ENCODE measurements at places on chromosomes 5 and 9.

DNA sequence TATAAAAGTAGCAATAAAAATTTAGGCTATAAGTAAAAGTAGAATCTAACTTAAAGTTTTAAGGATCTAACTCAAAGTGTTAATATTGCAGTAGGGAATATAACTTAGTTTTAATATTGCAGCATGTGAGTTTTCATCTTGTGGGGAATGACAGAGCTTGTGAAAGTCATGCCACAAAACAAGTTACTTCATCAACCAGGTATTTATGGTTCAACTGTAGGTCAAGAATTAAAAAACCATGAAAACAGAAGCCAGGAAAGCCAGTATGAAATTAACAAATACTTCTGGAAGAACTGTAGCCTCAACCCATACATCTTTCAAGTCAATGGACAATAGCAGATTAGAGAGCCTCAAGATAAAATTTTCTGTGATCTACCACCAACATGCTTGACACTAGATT lies 19.0 kb downstream of the HMGCS1 start:
- DNase-seq: no peak

DNA sequence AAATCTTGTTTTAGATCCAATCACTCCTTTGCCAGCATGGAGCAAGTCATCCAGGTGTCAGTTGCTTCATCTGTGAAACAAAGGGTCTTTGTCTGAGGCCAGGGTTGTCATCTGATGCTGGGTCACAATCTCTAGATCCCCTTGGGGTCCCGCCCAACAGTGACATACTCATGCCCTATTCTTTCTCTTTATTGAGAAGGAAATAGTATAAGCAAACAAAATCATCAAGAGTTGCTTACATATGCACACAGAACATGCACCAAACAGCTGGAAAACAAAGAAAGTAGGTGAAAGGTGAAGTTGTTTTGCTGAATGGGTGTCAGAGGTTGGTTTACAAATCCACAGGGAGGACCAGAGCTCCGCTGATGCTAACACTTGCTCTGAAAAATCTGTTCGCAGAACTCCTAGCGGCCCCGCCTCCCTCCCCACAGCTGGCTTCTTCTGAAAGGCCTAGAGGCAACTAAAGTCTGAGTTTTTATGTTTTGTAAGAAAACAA lies 106.1 kb upstream of the SLC44A1 start:
- DNase-seq: no peak

GRCh38 chr5:71697967-71698366 lies 21.1 kb upstream of the CARTPT start:
- no peak for DNase-seq

DNA sequence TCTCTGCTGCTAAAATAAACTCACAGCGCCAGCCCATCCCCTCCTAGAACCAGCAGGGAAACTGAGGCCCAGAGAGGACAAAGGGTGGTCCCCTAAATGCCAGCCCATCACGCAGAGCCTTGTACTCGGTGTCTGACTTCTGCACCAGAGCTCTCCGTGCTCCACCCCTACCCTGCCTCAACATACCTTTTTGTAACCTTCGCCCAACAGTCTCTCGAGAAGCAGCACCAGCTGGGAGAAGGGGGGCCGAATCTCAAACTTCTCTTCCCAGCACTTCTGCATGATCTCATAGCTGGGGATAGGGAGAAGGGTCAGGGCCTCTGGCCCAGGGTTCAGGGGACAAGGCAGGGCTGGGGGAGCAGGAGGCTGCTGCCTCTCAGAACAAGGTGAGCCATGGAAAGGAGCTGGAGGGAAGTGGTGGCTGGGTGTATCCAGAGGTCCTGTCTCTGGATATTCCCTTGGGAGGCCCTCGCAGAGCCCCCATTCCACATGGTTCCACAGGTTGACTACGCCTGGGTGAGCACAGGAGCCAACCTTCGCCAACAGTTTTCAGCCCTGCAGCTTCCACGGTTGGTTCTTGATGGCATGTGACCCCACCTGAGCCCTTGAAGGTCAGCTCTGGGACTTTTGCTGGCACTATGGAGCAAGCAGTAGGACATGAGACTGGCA lies 32.3 kb upstream of the CSF1R start:
- no peak for DNase-seq

DNA sequence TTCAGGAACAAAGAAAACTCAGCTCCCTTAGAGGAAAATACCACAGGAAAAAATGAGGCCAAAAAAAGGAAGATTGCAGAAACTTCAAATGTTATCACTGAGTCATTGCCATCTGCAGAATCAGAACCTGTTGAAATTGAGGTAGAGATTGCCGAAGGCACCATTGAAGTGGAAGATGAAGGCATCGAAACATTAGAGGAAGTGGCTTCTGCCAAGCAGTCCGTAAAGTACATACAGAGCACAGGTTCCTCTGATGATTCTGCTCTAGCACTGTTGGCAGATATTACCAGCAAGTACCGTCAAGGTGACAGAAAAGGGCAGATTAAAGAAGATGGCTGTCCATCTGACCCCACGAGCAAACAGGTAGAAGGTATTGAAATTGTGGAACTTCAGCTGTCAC lies 30.8 kb upstream of the NIM1K start:
- DNase-seq: no peak

- no peak for DNase-seq
Measured at GRCh38 chr5:121968910-121969607, 7.3 kb downstream of the SRFBP1 start.

DNA sequence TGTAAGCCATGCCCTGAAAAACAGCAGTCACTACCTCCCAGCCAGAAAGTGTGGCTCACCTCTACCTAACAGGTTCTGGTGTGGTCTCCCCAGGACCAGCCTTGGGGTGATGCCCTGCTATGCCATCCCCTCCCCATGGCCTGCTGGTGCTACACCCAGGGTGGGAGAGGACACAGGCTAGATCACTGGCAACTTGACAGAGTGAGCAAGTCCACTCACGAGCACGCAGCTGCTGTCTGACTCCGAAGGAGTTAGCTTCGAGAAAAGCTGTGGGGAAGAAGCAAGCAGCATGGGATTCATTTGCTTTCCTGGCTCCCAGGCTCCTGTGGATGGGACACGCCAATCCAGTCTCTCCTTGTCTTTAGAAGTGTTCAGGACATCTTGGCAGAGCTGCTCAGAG lies 102.2 kb downstream of the COL5A1 start:
- no peak for DNase-seq

DNA sequence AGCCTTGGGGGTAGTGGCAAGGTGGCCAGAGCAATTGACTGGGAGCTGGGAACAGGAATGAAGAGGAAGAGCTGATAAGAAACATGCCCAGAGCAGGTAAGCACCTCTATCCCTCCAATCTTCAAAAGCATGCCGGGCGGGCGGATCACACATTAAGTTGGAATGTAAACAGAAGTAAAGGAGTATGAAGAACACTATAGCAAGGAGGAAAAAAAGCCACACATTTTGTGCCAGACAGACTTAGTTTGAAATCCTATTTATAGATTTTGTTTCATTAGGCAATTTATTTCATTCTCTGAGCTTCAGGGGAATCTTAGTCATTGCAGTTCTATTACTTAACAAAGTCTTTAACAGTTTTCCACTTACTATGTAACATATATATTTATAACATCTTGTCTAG lies 173.9 kb upstream of the TNC start:
- no peak for DNase-seq

- DNase-seq: no peak
Measured at GRCh38 chr5:137933491-137933911, 44.2 kb downstream of the PKD2L2 start.

DNA sequence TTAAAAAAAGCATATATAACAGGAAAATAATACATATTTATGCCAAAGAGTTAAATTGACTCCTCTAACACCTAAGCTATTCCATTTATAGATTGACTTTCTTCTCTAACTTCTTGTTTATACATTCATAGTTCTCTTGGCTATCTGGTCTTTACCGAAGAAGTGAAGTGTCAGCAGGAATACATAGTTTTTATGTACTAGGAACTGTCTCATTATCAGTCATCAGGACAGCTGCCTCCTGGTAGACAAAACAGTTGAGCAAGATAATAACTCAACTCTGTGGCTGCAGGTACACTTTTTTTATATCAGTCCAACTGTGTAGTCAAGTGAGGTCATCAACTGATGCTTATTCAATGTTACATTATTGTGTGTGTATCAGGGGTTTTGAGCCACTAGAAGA lies 1436.0 kb upstream of the NUDT12 start:
- no peak for DNase-seq

- DNase-seq: no peak
Measured at GRCh38 chr5:33738967-33739366, 152.8 kb downstream of the ADAMTS12 start.
